ENCODE measurements at places on chromosomes 5 and 9. TPM values are rescaled to one million over a fixed set of nuclear protein-coding genes. Genes with fewer than 3 reads are reported as not detected.

DNA sequence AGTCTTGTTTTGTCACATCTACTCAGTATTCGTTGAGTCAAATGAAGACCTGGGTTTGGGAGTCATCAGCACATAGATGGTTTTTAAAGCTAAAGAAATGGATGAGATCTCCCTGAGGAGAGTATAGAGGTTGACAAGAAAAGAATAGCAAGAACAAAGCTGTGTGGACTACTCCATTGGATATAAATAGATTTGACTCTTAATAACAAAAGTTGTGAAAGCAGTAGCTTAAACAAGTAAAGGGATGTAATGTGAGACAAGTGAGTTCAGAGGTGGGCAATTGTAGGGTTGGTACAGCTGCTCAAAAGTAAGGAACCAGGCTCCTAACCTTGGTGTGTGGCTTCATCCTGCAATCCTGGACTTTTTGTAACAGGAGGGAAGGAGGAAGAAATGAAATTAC is 49.3 kb downstream of the CSNK1G3 start:
- DNase-seq = no peak

GRCh38 chr9:15416880-15417279 is 5.8 kb upstream of the SNAPC3 start:
- no peak for DNase-seq

The ACER2 gene
- polyA plus RNA-seq = 15.2 TPM

DNA sequence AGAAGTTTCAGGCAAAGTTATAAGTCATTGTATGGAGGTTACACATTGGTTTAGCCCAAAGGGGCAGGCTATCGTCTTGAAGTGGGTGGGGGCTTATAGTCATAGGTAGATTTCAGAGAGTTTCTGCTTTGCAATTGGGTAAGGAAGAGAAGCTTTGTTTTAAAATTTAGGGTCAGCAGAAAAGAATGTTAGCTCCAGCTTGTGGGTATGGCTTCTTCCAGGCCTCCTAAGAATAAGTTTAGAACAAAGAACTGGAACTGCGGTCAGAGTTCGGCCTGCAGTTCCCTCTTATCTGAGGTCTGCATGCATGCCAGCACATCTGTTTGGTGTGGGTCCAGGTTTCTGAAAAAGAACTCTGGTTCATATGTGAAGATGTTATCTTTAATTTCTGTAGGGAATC is 96.1 kb downstream of the CYFIP2 start:
- DNase-seq = no peak

DNA sequence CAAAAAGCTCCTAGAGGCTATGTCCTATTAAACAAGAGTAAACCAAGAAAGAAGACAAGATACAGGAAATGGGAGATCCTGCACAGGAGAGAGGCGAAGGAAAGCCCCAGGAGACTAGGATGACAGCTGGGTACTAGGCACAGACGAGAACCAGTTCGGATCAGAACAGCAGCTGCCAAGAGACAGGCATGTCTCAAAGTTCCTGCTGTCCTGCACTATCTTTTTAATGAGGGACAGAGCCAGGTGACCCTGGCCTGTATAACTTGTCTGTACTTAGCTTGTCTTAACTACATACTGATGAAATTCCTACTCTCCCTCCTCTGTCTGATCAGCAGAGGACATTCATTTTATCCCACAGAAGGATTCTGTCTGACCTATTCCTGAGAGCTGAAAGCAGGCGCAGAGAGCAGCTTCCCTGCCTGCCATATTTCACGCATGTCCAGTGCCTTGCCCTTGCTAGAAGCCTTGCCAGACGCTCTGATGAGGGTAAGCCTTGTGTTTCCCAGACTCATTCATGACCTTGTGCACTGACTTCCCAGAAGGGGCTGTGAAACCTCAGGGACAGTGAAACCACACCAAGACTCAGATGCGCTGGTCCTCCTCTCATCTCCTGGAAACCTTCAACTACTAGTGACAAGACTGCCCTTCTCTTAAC is 24.7 kb downstream of the TSC1 start:
- no peak for DNase-seq

GRCh38 chr5:121982893-121983285 is 21.1 kb downstream of the SRFBP1 start:
- no peak for DNase-seq

DNA sequence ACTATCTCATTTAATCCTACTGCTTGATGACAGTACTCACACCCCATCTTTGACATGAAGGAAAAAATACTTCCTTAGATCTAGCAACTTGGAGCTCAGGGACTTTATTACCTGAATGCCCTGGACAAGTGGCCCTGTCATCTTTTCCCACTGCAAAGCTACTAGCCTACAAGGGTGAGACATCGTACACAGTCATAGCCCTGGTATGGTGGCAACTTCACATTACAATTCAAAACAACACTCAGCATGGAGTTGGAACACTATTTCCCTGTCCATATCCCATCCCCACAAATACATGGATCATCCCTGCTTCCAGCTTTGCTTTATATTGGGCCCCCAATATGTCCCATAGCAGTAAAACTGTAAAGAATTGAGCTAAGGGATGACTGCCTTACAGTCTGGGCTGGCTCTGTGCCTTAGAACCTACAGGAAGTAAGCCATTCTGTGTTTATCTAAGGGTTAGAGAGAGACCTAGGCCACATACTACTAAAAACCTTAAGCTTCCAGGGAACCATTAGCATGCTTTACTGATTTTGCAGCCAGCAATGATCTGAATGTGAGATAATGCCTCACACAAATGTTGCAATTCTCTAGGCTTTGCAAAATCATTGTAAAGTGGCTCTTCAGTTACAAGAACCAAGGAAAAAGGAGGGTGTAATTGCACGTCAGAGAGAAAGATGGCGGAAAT is 55.9 kb downstream of the OTULIN start:
- no peak for DNase-seq

The PTPRD gene
- 110 TPM for polyA plus RNA-seq

DNA sequence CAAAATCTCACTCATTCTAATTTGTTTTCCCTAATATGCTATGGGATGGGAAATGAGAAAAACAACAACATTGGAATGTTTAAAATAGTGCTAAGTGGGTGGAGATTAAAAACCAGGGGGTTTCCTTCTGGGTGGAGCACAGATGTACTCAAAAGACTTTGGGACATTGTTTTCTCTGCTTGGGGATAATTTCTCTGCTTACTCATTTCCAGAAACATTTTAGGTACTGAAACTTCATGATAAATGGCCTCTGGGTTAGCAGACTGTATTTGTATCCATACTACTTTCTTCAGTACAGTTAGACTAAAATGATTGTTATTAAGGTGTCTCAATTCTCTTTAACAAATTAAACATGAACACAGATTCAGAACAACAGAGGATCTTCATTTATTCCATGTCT is 17.4 kb downstream of the ELOVL7 start:
- DNase-seq = no peak

DNA sequence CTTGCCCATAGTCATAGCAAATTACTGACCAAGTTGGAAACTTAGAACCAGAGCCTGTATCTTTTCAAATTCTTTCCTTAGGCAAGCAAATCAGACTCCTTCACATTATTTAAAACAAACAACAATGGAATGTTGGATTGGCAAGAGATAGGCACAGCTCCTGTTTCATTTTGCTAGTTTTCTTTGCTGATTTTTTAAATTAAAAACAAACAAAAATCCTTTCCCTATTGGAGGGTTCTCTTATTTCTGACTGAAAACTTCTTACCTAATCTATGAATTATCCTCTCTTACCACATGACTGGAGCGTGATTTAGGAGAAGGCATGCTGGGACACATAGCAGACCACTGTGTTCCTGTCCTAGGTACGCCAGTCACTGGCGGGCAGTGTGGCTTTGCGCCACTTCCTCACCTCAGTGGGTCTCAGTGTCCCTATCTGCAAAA is 63.0 kb downstream of the TTC39B start:
- DNase-seq = no peak

The C9 gene
- polyA plus RNA-seq = 0.53 TPM

- DNase-seq = peak; percentile 29
These were observed 1.9 kb downstream of the LPAR1 start for GRCh38 chr9:111036429-111036789.

The PRSS3 gene
- 3.2 TPM for polyA plus RNA-seq

DNA sequence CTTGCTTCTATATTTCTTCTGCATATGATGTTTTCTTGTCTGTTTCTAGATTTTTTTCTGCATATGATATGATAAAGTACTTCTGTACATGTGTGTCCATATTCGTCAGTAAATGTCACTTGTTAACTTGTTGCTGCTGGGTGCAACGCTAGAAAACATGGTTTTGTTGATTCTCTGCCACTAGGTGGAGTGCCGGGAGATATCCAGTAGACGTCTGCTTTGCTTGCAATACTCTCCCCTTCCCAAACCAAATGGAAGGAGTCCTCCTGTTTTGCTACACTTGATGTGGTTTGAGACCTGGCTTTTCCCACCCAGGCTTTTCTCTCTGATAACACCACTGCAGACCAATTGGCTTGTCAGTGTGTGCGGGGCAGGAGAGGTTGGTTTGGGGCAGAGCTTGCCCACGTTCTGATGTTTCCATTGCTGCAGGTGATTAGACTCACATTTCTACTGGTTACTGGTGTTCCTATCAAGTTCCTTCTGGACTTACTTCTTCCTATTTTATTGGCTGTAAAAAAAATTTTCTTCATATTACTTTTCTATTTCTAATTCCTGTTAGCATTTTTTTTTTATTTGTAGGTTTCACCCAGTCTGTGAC is 900.0 kb upstream of the CDH10 start:
- peak; percentile 14 for DNase-seq

The TMEM174 gene
- polyA plus RNA-seq = 22.4 TPM

DNA sequence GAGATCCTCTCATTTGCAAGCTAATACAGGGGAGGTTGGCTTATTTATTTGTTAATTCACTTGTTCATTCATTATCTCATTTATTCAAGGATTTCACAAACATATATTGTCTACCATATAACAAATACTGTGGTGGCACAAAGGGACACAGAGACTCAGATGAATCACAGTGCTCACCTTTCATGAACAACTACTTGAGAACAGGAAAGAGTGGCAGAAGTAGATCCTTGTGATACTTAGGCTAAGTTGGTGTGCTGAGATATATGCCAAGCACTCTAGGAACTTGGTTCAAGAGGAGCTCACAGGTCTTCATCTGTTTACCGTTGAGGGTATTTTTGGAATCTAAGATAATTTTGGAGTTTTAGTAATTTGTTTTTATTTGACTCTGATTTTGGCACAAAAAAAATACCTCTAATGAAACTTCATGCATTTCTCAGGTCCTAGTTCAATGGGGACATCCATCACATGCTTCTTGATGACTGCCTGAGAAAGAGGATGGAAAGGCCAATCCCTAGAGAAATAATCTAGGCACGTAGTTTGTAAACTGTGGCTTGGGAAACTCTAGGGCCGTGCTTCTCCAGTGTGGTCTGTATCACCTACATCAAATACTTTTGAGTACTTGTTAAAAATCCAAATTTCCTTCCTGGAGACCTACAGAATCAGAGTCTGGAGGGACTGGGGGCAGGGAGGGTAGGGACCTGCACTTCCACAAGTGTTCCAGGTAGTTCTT is 113.3 kb downstream of the OSTF1 start:
- DNase-seq = no peak

The CSF1R gene
- polyA plus RNA-seq = 18.5 TPM

The IL3 gene
- polyA plus RNA-seq = not detected

GRCh38 chr5:178630475-178630930 is 3.7 kb upstream of the CLK4 start:
- no peak for DNase-seq

The CDKN2A gene
- 0.29 TPM for polyA plus RNA-seq

The SLC6A19 gene
- polyA plus RNA-seq = 77.3 TPM

GRCh38 chr5:157607371-157608161 is 32.0 kb upstream of the ADAM19 start:
- no peak for DNase-seq

GRCh38 chr5:163330723-163331668 is 106.4 kb upstream of the CCNG1 start:
- DNase-seq = no peak

DNA sequence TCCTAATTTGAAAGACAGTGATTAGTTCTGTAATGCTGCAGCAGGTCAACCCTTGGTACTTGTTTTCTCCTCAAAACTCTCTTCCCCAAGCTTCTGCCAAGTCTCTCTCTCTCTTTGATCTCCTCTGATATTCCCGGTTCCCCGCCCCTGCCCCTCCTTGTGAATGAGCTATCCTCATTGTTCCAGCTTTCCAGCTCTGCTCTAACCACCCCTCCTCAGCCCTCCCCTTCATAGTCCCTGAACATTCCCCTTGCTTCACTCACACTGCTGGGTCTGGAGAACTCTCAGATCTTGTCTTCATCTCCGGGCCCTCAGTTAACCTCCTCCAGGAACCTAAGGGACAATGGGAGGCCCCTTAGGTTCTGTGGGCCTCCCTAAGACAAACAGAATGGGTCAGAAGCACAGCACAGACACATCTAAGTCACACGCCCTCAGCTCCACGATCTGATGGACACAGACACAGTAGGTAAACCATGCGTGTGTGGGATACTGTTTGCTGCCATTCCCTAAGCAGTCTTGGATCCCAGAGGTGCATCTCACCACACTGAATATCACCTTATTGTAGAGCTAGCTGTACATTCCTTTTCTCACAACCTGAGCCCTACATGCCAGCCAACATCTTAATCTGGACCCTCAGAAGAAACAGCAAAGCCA is 17.4 kb upstream of the LARP1 start:
- DNase-seq = no peak

DNA sequence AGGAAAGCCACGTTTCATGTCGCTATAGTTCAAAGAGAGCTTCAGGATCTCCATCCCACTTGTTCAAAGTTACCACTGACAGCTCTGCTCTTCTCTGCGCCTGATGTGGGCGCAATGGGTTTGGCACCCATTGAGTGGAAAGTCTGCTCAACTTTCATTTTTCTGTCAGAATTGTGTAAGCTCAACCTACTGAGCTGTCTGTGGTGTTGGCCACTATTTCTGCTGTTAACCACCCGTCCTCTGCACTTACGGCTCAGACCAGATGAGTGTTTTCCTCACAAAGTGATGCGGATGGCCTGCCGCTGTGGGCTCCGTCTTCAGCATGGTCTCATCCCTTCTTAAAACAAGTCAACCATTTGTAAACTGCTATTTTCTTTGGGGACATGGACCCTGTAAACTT is 131.2 kb downstream of the WNK2 start:
- no peak for DNase-seq

GRCh38 chr5:32526810-32527209 is 58.5 kb upstream of the SUB1 start:
- DNase-seq = no peak

DNA sequence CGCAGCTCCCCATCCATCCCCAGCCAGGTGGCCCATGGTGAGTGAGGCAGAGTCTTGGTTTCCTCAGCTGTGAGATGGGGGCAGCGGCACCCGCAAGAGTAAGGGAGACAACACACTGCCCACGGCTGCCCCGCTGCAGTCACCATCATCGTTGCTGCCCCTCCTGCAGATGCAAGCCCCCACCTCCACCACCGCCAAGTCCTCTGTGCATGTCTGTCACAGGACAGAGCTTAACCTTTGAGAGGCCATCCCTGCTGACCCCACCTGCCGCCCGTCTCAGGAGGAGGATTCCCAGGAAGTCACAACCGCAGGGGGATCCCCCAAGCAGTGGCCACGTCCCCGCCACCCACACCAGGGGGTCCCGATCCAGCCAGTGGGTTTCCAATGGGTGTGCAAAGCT is 113.7 kb downstream of the VAV2 start:
- DNase-seq = no peak

Data from renal pelvis (tissue), 12 donors.